ENCODE measurements at places on chromosomes 6 and 20.
A peak's percentile ranks its signal among the peaks of the same experiment; 100 is the strongest.

- no peak for DNase-seq
Measured at GRCh38 chr6:133306931-133307330, 65.8 kb downstream of the EYA4 start.

GRCh38 chr6:148959008-148959407 lies 212.2 kb downstream of the UST start:
- no peak for DNase-seq

- no peak for DNase-seq
Measured at GRCh38 chr20:49851231-49851705, 38.6 kb downstream of the SLC9A8 start.

DNA sequence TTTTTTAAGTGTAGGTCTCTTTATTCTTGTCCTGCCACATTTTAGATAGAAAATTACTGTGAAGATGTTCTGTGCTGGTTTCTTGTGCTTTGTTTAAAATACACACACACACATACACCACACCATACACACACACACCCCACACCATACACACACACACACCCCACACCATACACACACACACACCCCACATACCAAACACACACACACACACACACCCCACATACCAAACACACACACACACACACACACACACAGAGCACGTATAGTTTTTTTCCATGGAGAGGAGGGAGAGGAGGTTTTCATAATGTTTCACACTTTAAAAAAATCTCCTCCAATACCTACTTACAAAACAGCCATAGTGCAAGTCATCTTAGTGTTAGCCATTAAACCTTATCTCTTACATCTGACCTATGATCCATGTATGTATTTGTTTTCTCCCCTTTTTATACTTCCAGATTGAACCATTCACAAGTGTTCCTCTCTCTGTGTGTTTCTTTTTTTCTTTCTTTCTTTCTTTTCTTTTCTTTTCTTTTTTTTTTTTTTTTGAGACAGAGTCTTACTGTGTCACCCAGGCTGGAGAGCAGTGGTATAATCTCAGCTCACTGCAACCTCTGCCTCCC lies 19.7 kb upstream of the CITED2 start:
- no peak for DNase-seq

GRCh38 chr6:156029286-156029985 lies 573.8 kb upstream of the NOX3 start:
- no peak for DNase-seq

GRCh38 chr6:11210386-11211138 lies 21.9 kb downstream of the NEDD9 start:
- DNase-seq, result no peak

GRCh38 chr6:5053864-5054244 lies 31.3 kb upstream of the PPP1R3G start:
- no peak for DNase-seq

- DNase-seq, result no peak
Measured at GRCh38 chr20:52652271-52652670, 319.9 kb upstream of the TSHZ2 start.

- DNase-seq, result no peak
Measured at GRCh38 chr20:31488115-31488514, 13.0 kb downstream of the REM1 start.

DNA sequence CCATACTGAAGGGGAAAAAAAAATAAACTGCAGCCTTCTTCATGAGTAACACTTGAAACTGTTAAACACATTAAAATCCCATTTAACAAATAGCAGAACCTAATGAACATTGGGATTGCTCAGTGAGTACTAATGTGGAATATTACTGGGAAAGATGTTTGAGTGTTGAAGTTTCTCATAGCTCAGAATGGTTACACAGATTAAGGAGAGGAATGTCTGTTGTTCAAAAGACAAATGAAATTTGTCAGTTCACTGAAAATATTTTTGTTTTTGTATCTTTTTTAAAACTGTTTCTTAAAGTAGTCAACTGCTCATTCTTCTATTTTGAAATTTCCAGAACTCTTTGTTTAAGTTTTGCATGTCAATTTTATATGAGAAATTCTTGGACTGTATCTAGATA lies 374.3 kb downstream of the LAMA2 start:
- DNase-seq, result no peak

DNA sequence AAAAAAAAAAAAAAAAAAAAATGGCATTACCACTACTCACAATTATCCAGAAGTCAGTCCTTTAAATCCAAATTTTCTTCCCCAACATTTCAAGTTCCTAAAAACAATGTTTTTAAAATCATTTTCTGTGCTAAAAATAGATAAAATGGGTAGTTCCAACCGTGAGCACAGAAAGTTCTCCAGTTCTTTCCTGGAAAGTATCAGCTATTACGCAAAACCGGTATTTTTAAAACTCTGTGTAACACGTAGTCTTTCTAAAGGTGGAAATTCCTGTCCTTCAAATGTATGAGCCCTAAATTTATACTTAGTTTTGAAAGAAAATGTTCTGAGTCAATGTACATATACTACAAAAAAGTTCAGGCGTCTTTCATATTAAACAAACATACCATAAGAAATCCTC lies 83.5 kb upstream of the SCAF8 start:
- DNase-seq, result no peak

DNA sequence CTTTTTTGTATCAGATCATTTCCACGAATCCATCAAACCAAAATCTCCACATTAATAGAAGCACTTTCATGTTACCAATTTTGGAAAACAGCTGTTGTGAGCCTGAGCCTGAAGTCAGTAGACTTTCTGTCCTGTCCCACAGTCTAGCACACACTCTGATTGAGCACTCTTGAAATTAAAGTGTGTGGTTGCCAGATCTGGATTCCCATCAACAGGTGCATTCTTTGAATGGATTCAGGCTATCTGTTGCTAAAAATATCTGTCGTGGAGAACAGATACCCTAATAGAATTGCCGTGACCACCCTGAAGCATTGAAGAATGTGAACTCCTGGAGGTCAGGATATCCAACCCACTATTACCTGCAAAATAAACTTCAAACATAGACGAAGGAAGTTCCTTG lies 73.3 kb downstream of the TFAP2A start:
- no peak for DNase-seq

DNA sequence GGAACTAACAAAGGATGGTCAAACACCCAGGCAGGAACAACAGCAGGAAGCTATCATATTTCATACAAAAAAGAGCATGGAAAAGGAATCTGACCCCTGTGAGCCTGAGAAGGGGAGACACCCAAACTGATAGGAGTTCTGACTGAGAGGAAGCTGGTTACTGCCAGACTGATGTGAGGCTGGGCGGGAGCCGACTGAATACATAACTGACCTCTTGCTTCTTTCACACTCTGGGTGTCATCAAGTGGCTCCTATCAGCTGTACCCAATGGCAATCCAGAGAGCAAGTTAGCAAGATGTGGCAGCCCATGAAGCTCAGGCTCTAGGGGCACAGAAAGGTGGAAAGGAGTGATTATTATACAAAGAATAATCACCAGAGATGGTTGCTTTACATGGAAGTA lies 795.1 kb upstream of the HS3ST5 start:
- no peak for DNase-seq

- no peak for DNase-seq
Measured at GRCh38 chr6:166045173-166045859, 122.3 kb downstream of the TBXT start.

- DNase-seq, result no peak
Measured at GRCh38 chr6:98579941-98580340, 254.4 kb upstream of the POU3F2 start.

- DNase-seq, result no peak
Measured at GRCh38 chr6:139474145-139475108, 100.0 kb upstream of the CITED2 start.

GRCh38 chr6:14981960-14982359 lies 263.9 kb upstream of the JARID2 start:
- DNase-seq, result no peak

- DNase-seq, result no peak
Measured at GRCh38 chr20:33470866-33471265, 19.0 kb upstream of the CBFA2T2 start.

DNA sequence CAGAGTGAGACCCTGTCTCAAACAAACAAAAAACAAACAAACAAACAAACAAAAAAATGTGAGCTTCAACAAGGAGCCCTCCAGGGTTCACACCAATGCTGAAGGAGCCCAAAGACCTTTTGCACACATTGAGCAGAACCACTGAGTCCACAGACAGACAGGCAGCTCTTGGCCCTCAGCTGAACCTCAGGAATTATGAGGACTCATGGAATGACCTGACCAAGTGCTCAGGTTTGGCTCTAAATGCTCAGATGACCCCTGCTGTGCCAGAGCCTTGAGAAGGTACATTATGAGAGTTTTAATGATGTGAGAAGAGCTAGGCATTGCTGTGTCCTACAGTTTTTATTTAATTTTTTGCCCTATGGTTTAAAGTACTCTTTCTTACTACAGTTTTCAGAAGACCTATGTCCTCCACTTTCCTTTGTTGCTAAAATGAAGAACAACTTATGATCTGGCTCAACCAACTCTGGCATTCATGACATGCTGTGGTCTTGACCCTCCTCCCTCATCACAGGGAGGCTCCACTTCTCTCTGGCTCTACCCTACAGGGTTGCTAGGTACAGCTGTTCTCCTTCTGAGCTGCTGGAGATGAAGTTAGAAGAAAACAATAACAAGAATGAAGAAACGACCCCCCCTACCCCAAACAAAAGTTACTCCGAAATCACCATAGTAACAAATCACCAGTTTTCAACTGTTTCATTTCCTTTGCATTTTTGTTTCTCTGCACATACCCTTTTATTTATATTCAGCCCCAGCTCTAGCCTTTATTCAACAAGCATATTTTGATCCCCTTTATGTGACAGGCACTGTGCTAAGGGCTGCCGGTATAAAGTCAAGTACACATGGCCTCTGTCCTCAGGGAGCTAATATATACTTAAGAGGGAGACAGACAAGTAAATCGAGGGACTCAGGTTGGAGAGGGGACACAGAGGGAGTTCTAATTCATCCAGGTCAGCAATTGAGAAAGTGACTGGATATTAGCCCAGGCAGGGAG lies 128.7 kb upstream of the TRAF3IP2 start:
- no peak for DNase-seq

DNA sequence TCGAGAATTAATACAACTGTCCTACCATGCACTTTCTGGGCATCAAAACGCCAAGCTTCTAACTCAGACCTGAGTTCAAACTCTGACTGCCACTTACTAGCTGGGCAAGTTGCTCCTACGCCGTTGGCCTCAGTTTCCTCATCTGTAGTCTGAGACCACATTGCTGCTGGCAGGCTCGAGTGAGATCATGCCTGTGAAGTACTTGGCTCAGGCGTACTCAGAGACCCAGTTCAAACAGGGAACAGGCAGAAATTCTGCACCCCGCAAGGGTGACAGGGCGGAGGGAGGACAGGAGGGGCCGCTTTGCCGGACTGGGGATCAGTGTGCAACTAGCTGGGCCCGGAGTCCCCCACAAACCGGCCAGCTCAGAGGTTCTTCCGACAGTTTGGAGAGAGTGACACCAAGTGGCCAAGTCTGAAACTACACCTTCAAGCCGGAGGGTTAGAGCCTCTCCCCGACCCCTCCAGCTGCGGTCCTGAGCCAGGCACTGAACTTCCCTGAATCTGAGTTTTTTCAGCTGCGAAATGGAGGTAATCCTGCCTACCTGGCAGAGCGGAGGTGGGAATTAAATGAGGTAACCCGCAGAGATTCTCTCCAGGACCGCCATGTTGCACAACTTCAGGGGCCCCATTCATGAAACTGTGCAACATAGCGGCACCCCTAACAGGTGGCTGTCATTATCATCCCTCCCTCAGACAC lies 46.0 kb upstream of the PTPN1 start:
- peak; percentile 45 for DNase-seq

GRCh38 chr20:49854190-49854875 lies 41.7 kb downstream of the SLC9A8 start:
- DNase-seq, result no peak

DNA sequence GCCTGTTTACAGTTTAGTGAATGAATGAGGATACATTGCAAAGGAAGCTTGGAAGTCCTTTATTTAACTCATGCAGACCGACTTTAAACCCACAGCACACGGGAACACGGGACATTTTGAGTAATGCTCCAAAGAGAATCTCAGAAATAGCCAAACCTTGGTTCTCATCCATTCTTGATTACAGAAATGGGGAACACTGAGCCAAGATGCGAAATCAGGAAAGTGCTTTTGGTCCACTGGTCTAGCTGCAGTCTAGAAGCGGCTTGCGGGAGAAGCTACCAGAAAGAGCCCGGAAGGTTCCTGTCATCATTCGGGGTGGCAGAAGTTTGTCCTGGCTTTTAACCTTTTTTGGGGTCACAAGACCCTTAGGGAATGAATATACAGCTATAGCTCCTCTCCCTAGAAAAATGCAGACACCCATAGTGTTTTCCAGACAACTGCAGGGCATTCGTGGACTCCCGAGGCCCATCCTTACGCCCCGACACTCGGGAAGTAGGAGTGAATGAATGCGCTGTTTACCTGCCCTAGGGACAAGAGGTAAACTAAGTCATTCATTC lies 475 bp upstream of the TMEM181 start:
- no peak for DNase-seq

DNA sequence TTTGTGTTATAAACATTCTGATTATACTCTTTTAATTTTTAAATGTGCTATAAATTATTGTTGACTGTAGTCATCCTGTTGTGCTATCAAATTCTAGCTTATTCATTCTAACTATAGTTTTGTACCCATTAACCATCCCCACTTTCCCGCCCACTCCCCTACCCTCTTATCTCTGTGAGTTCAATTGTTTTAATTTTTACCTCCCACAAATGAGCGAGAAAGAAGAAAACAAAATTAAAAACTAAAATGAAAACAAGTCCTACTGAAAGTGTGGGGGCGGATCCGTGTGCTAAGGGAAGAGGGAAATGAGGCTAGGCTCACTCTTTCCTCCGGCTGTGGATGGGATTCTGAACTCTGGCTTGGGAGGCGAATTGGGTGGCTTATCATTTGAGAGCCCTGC lies 6.6 kb upstream of the ZNF831 start:
- DNase-seq, result no peak

- DNase-seq, result no peak
Measured at GRCh38 chr6:144639654-144640053, 354.5 kb downstream of the UTRN start.

- no peak for DNase-seq
Measured at GRCh38 chr20:5719861-5720403, 30.3 kb upstream of the SHLD1 start.

GRCh38 chr20:21356386-21356785 lies 40.9 kb downstream of the NKX2-4 start:
- DNase-seq, result no peak

DNA sequence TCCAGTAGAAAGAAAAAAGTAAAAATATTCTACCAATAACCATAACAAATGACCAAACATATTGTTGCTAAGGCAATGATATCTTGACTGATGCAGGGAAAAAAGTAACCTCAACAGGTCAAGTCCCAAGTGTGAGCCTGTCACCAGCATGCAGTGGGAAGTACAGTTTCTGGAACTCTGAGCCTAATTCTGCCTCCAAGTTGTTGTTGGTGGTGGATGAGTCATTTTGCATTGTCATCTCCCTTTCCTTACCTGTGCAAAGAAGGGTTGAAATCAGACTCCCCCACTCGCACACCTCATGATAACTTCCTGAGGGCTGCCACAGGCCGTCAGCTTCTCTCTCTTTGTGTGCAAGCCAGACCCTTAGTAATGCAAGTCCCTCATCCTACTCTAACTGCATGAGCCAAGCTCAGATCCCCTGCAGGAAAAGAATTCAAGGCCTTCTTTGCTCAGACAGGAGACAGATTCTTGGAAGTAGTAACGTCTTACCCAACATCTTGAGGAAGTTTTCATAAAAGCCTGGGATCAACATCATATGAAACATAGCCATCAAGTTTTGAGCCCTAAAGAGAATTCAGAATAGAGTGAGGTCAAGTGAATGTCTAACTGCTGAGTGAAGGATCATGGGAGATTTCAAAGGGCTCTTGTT lies 207.6 kb upstream of the FOXA2 start:
- no peak for DNase-seq
